K562 (cell line): ENCODE measurements at places on chromosomes 1 and 21. TPM values are rescaled to one million over a fixed set of nuclear protein-coding genes. Genes with fewer than 3 reads are reported as not detected.

GRCh38 chr1:63859480-63860275, 85.9 kb downstream of the ROR1 start:
- no peak for DNase-seq
- H3K36me3 ChIP-seq = no peaks in the 10 kb centered on the region
- H3K4me3 ChIP-seq = no peak overlapping the region
- H3K4me1 ChIP-seq = no peaks in the 10 kb centered on the region
- no peaks in the 10 kb centered on the region for H3K27me3 ChIP-seq
- no peak overlapping the region for H3K27ac ChIP-seq

DNA sequence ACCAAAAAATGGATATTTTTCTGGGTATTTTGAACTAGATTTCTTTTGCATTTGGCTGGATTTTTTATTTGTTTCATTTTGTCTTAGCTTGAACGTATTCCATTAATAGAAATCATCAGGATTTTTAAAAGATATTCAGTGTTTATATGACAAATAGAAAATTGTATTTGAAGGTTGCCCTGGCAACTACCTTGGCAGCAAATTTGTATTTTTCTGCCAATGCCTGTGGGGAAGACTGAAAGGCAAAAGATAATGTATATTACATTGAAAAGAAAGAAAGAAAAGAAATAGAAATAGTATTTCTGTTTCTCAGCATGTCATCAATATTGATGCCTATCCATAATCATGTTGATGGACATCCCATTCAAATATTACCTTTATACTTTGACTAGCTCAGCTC, 16.8 kb downstream of the VCAM1 start:
- no peak overlapping the region for H3K4me3 ChIP-seq
- no peaks in the 10 kb centered on the region for H3K36me3 ChIP-seq
- H3K27me3 ChIP-seq = no peaks in the 10 kb centered on the region
- DNase-seq = no peak
- no peaks in the 10 kb centered on the region; the same call in 2 of the 3 replicates for H3K4me1 ChIP-seq
- H3K27ac ChIP-seq = no peak overlapping the region

DNA sequence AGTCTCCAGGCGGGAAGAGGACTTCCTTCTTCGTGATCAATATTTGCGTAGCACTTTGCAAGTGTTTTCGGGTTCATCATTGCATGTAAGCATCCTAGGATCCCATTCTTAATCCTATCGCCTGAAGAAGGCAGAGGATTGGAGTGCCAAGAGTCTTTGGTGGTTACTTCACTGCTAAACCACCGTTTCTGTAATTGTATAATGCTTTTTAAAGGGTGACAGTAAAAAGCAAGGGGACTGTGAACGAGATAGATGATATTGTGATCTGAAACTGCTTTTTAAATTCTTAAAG, 345 bp upstream of the ALDH9A1 start:
- no peaks in the 10 kb centered on the region for H3K27me3 ChIP-seq
- peaks cover 7% of the 10 kb centered on the region for H3K4me1 ChIP-seq
- 0 out of 3 replicates have a peak, but pooled peaks cover 3% of the 10 kb centered on the region for H3K36me3 ChIP-seq
- H3K27ac ChIP-seq = peak overlapping the region; percentile 82

DNA sequence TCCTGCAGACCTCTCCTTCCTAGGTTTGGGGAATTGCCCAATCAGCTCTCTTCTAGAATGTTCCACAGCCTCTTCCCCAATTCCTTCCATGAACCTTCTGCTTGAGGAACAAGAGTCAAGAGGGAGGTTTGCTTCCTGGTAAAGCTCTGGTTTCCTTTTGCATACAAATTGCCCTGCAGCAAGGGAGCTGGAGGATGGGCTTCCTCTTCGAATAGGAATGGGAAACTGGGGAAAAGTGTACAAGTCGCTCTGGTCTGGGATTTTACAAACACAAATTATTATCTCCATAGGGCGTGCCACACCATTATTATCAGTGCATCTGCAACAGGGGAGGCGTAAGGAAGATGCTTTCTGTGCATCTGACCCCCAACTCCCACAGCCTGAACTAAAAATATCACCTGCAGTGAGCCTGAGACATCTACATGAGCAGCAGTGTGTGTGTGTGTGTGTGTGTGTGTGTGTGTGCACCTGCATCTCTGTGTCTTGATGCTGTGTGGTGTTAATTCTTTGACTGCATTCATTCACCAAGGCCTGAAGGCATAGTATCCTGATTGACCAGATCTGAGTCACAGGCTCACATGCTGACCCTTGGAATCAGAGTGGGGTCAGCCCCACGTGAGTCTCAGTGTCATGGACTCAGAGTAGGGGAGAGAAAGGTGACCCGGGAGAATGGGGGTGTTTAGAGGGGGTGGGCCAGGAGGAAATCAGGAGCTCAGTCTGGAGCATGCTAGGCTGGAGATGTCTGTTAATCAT, 272.9 kb downstream of the KAZN start:
- no peak overlapping the region for H3K4me3 ChIP-seq
- no peaks in the 10 kb centered on the region for H3K36me3 ChIP-seq
- peaks cover 7% of the 10 kb centered on the region; the same call in 2 of the 3 replicates for H3K27me3 ChIP-seq
- H3K4me1 ChIP-seq = no peaks in the 10 kb centered on the region
- no peak overlapping the region for H3K27ac ChIP-seq
- DNase-seq = no peak

The SPRR2E gene
- total RNA-seq = not detected in 2 replicates

The SV2A gene
- 0.20 and 0.22 TPM in 2 replicates for total RNA-seq

The LHX8 gene
- not detected in 2 replicates for total RNA-seq

DNA sequence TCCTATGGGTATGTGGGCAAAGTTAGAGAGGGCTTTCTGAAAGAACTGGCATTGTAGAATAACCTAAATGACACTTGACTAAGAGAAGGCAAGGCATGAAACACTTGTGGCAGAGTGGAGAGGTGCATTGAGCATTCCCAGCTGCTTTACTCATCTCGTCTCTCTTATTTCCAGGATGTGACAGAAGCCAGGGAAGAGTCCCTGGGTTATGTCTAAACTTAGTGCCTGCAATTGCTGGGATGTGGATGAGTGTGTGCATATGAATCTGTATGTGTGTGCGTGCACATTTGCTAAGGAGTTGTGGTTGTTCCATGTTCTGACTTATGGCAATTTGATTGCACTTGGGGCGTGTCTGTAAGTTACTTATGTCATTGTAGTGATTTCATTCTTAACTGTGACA, 1326.5 kb upstream of the B3GALT2 start:
- no peak overlapping the region for H3K27ac ChIP-seq
- H3K4me3 ChIP-seq = no peak overlapping the region
- no peaks in the 10 kb centered on the region for H3K4me1 ChIP-seq
- no peaks in the 10 kb centered on the region for H3K27me3 ChIP-seq
- no peak for DNase-seq

The ATP13A2 gene
- total RNA-seq = 48.3 and 56.3 TPM in 2 replicates

DNA sequence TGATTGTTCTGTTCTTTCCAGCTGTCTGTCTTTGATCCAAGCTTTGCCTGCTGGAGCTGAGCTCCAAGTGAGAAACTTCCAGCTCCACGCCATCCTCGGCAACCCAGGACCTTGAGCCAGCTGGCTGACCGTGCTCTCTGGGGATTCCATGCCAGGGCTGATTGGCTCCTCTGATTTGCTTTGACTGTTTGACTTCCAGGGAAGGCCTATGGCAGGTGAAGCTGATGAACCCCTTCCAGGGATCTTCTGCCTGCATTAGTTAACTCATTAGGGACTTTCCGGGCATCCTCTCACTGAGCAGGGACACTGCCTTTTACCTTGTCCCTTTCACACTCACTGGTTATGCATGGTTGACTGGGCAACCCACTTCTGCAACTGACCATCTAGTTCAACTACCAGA, 406.1 kb downstream of the RPS6KC1 start:
- H3K36me3 ChIP-seq = no peaks in the 10 kb centered on the region
- peaks cover 4% of the 10 kb centered on the region; the same call in 1 of the 3 replicates for H3K27me3 ChIP-seq
- H3K4me1 ChIP-seq = no peaks in the 10 kb centered on the region

DNA sequence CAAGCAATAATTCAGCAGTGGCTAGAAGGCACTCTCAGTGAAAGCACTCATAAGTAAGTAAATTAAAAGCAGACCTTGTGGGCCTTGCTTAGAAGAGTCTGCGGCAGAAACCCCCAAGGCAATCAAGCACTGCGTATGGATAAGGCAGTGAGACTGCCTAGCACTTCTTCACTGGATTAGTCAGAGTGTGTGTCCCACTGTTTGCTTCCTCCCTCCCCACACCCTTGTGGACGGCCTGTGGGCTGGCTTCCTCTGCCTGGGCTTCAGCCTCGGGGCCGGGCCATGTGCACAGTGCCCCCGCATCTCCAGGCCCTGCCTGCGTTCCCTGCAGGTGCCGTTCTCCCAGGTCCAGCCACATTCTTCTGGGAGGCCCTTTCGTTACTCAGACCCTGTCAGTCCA, 23.8 kb downstream of the AGT start:
- no peak for DNase-seq
- peaks cover 75% of the 10 kb centered on the region for H3K36me3 ChIP-seq
- no peak overlapping the region for H3K27ac ChIP-seq
- H3K4me1 ChIP-seq = no peaks in the 10 kb centered on the region; the same call in 1 of the 2 replicates
- no peaks in the 10 kb centered on the region for H3K27me3 ChIP-seq
- H3K4me3 ChIP-seq = no peak overlapping the region

DNA sequence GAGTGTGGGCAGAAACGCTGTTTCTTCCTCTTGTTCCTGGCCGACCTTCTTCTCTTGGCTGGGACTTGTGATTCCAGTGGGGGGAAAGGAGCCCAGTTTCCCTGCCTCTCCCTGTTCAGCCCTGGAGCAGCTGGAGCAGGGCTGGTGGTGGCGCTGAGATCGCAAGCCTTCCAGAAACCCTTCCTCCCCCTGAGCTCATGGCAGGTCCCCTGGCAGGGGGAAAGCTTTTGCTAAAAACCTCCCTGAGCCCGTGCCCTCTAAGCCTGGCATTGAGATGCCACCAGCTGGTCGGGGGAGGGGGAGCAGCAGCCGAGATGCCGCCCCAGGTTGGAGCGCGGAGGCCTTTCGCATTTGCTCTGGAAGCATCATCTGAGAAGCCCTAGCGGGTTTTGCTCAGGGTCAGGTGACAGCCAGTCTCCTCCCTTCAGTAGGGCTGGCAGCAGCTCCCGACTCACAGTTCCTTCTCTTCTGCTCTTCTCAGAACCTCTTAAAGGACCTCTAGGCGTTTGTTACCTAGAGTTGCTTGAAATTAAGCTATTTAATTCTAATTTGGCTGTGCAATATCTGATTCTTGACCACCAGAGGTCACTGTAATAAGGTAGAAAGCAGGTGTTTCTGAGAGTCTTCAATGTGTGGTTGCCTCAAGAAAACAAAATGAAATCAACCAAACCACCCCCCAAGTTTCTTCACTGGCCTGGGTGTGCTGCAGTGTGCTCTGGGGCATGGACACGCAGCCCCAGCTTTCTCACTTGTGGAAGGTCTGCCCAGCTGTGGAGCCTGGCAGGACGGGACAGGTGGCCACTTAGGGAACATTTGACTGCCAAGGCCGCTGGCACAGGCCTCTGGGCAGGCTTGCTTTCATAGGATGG, 257.3 kb downstream of the CAMTA1 start:
- H3K4me3 ChIP-seq = no peak overlapping the region
- H3K4me1 ChIP-seq = no peaks in the 10 kb centered on the region
- H3K27ac ChIP-seq = no peak overlapping the region
- DNase-seq = peak; percentile 57
- H3K36me3 ChIP-seq = no peaks in the 10 kb centered on the region
- H3K27me3 ChIP-seq = peaks cover 20% of the 10 kb centered on the region; the same call in 2 of the 3 replicates

DNA sequence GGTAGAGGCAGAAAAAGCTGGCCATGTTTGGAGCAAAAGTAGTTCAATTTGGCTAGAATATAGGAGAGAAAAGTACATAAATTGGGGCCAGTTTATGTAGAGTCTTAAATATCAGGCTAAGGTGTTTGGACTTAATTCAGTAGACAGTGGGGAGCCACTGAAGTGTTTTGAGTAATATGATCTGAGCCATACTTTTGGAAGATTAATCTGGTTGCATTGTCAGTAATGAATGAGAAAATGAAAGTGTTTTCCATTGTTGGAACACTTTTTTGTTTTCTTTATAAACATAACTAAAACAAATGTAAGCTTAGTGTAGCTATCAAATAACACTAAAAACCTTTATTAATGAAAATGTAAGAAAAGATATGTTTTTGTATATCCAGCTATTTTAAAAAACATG, 42.1 kb downstream of the POU2F1 start:
- H3K27ac ChIP-seq = no peak overlapping the region
- no peaks in the 10 kb centered on the region for H3K36me3 ChIP-seq
- H3K4me3 ChIP-seq = no peak overlapping the region
- DNase-seq = no peak
- no peaks in the 10 kb centered on the region for H3K27me3 ChIP-seq
- no peaks in the 10 kb centered on the region for H3K4me1 ChIP-seq

- peaks cover 39% of the 10 kb centered on the region for H3K36me3 ChIP-seq
- peak overlapping the region; percentile 99 for H3K4me3 ChIP-seq
- peak overlapping the region; percentile 96 for H3K27ac ChIP-seq
Observed at GRCh38 chr1:6200188-6200809, 904 bp upstream of the RPL22 start.

DNA sequence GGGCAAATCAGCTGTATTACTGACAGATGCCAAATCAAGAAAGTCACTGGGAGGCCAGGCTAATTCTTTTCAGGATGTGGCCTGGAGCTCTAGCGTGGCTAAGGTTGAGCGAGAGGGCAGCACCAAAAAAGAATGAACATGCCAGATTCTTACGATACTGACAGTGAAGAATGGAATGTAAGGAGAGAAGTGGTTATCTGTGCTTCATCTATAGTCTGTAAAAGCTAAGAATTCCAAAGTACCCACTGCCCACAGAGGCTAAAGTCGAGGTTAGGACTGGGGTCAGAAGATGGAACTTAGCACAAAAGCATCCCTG, 32.7 kb downstream of the TFAP2E start:
- peaks cover 95% of the 10 kb centered on the region for H3K36me3 ChIP-seq
- no peak overlapping the region for H3K4me3 ChIP-seq
- H3K4me1 ChIP-seq = no peaks in the 10 kb centered on the region
- no peak overlapping the region for H3K27ac ChIP-seq
